Stimulated activated CD8-positive, alpha-beta memory T cell treated with anti-CD3 and anti-CD28 coated beads, Interleukin-4, amount 100 ng/mL, for 1 hour (primary cell): ENCODE measurements at places on chromosomes 6 and 20.

GRCh38 chr20:61554617-61555016 is 302.6 kb downstream of the CDH4 start:
- no peak for DNase-seq

DNA sequence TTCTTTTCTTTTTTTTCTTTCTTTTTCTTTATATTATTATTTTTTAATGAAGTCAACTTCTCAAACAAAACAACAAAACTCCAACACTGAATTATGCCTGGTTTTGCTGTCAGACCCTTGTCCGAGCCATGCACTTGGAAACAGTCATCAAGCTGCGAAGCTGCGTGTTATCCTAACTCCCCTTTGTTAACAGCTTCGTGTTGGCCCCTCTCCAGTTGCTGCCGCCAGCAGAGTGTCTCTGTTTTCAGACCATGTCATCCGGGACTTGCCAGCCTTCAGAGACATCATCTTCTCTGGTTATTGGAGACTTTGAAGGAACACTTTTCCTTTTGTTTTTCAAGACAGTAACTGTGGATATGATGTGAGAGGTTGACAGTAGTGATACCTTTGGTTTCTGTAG is 83.1 kb downstream of the TRMT11 start:
- no peak for DNase-seq

DNA sequence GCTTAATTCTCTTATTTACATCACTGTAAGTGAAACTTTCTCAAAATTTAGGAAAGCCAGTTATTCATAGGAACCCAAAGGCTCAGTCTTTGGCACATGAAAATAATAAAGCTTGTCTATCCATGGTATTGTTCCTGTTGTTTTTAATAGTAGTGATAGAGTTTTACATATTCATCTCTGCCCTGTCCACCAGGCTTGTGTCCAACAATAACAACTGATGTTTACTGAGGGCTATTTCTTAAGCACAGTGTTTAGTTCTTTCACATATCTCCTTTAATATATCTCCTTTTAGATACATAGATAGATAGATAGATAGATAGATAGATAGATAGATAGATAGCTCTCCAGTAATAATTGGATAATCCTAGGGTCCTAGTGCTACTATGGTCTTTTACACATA is 34.2 kb downstream of the FOXQ1 start:
- DNase-seq, result no peak

- DNase-seq, result no peak
Observed at GRCh38 chr6:30750379-30750668, 6.0 kb upstream of the IER3 start.

GRCh38 chr20:2749343-2749950 is 51.0 kb downstream of the CPXM1 start:
- no peak for DNase-seq

DNA sequence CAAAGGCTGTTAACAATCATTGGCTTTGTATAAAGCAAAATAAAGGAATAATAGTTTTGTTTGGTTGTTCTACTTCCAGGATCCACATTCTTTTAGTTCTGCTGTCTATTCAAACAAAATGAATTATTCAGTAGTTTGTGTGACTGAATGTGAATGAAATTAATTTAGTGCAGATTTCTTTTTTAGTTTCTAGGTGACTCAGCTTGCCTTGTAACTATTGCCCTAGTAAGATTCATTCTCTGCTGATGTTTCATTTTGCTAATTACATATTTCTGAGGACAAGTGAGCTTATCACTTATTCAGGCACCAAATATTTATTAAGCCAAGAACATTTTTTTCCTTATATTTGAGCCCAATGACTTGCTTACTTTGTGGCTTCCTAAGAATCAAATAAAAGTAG is 46.5 kb upstream of the RIPOR2 start:
- DNase-seq, result no peak

DNA sequence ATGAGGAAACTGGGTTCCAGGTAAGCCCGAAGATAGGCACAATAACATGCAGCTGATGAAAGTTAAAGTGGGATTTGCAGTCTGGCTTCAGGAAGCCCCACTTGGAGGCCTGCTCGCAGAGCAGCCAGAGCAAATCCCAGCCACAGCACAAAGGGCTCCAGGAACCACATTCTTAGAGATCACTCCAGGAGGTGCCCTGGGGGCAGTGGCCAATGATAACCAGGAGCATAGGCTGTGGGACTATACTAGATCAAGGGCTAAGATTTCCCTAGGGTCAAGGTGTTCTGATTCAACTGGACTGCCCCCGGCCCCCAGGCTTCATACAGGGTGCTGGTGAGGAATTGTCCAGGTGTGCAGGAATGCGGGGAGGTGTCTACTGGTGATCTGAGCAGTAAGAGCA is 133.9 kb upstream of the PTPRT start:
- DNase-seq, result no peak

DNA sequence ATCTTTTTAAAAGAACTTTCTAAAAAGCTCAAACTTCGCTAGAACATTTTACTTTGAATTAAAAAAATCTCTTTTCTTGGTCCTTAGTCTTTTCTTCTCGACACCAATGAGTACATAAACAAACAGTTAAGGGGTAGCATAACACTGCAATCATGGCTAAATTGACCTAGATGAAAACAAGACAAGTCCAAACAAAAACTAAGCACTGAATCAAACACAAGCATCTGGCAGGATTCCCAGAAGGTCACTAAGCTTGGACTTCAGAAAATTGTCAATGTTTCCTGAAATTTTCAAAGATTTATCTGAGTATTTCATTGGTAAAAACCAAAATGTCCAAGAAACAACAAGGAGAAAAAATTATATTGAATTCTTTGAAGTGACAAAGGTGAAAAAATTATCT is 5.0 kb downstream of the COL21A1 start:
- DNase-seq, result no peak

- DNase-seq, result no peak
Observed at GRCh38 chr6:139189665-139190064, 54.8 kb downstream of the HECA start.

GRCh38 chr6:167270499-167271311 is 20.4 kb upstream of the UNC93A start:
- no peak for DNase-seq

- no peak for DNase-seq
Observed at GRCh38 chr6:109793792-109794191, 102.7 kb downstream of the FIG4 start.

- no peak for DNase-seq
Observed at GRCh38 chr20:20003031-20003954, 13.9 kb upstream of the NAA20 start.

GRCh38 chr6:151620179-151620578 is 126.4 kb downstream of the CCDC170 start:
- DNase-seq, result no peak

DNA sequence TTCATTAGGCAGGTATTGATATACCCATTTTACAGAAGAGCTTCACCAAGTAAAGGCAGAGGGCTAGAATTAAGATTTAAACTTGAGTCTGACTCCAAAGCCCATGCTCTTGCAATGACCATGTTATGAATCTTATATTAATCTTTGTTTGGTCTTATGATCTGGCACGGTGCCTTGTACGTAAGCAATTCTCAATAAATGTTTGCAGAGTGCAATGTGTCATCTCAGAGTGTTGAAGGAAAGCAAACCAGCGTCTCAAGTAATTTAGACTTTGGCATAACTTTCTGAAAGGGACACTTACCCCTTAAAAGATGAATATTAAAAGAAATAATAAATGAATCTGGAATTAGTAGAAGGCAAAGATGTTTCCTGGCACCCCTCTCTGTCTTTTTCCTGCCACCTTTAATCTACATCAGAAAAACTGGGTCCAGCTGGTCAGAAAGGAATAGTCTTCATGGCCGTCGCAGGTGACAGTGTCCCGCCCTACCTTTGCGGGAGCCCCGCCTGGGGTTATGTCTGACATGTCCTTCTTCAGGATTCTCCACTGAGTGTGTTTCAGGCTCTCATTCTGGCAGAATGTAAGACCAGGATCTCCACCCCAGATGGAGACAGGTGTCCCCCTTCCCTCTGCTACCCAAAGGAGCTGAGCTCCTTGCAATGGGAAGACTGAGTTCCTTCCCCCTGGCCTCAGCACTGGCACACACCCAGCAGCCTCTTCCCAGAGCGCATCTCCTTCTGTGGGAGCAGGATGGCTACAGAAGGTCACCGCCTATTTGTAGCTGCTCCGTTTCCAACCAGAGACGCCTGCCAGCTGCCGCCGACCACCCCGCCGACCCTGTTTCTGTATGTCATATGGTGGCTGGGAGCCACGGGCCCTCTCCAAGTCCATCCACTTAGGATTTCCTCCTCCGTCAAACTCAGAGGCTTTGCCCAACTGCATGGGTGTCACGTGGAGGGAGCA is 266.3 kb upstream of the ECI2 start:
- DNase-seq, result no peak

GRCh38 chr6:166662690-166663089 is 35.6 kb upstream of the RPS6KA2 start:
- no peak for DNase-seq

DNA sequence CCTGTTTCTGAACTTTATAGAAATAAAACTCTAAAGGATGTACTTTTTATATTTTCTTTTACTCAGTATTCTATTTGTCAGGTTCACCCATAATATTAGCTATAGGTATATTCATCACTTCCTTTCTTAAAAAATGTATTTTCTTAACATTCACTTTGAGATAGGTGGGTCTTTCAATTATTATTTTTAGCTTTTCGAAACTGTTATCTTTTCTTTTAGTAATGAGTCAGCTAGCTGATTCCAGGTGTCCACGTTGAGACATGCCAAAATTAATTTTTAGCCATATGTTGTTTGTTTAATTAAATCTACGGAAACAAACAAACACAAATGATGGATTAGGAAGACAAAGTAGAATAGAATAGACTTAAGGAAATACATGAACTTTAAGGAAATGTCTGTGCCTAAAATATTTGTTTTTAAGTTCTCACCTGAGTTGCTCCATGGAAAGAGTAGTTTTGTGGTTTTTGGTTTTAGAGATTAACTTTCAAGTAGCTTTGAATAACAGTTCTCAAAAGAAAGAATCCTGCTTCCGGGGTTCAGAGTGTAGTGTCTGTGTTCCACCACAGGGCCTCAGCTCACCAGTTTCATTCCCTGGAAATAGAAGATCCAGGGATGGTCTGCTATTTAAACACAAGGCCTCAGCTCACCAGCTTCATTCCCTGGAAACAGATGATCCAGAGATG is 435.0 kb downstream of the HAO1 start:
- no peak for DNase-seq

GRCh38 chr20:38973645-38974044 is 11.5 kb downstream of the DHX35 start:
- no peak for DNase-seq

DNA sequence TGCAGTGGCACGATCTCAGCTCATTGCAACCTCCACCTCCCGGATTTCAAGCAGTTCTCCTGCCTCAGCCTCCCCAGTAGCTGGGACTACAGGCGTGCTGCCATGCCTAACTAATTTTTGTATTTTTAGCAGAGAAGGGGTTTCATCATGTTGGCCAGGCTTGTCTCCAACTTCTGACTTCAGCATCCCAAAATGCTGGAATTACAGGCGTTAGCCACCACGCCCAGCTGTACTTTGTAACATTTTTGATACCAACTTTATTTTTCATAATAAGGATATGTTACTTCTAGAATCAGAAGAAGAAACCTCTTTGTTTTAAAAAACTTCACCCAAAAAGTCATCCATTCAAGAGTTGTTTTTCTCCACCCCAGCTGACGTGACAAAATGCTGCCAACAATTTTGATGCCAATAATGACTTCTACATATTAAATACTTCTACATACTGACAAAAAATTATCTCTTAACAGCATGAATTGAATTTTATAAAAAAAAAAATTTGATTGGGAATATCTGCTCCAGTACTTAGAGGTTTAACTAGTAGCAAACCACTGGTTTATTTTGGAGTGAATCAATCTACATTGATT is 22.5 kb upstream of the PRIM2 start:
- no peak for DNase-seq

DNA sequence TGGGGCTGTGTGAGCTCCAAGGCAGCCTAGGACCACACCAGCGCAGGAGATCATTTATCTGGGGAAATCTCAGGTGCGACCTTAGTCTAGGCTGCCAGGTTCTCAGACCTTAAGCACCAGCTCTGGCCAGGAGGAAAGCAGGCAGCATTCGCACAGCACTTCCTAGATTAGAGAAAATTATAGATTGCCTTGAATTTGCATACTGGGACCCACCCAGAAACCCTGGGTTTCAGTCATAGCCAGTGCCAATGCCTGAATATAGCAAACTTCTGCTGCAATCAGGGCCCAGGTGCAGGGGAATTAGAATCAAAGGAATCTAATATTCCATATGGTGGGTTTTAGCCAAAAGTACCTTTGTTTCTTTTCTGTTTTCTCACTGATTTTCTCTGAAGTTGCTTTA is 204.3 kb upstream of the CST7 start:
- DNase-seq, result no peak

GRCh38 chr6:44304282-44305199 is 8.6 kb downstream of the AARS2 start:
- no peak for DNase-seq

DNA sequence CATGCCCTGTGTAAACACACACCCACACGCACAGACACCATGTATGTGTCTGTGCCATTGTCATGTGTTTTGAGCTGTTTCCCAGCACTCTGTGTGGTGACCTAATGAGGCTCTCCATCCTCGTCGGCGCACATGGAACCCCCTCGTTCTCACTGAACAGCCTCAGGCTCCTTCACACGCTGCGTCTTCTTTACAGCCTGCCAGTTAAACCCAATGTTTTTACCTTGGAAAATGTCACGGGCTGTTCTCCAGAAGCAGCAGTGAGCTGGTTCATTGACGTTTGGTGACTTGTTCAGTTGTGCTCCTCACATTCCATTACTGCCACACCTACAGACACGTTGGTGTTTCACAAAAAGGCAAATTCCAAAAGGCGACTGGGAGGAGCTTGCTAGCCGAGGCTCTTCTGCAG is 201.0 kb upstream of the FOXQ1 start:
- DNase-seq, result no peak

DNA sequence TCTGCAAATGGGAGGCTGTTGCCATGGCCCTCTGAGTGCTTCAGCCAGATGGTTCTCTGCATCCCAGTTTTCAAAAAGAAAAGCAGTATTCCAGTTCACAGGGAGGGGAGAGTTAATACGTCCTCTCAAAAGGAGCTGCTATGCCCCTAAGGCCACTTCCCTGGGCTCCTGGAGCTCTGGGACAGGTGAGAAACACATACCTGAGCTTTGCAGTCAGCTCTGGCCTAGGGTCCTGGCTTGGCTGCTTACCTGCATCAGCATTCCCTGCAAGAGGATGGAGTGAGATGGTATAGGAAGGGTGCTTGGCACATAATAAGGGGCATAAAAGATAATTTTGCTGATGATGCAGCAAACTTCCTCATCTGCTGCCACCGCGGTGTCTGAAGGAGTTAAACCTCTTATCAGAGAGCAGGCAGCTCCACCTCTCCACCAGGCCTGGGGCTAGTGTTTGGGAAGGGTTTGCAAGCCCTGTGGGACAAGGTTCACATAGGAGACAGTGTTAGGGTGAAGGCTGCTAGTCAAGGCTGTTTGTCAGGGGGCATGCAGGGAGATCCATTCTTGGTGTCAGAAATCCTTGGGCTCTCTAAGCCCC is 62.7 kb downstream of the SLC24A3 start:
- no peak for DNase-seq

GRCh38 chr6:106964954-106965353 is 9.6 kb downstream of the CD24 start:
- no peak for DNase-seq

DNA sequence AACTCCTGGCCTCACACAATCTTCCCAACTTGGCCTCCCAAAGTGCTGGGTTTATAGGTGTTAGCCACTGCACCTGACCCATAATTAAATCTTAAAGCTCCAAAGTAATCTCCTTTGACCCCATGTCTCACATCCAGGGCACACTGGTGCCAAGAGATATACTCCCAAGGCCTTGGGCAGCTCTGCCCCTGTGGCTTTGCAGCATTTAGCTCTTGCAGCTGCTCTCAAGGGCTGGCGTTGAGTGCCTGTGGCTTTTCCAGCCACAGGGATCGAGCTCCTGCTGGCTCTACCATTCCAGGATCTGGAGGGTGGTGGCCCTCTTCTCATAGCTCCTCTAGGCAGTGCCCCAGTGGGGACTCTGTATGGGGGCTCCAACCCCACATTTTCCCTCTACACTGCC is 49.3 kb upstream of the CD2AP start:
- no peak for DNase-seq
